ENCODE measurements at places on chromosomes 4 and X.
A peak's percentile ranks its signal among the peaks of the same experiment; 100 is the strongest.

DNA sequence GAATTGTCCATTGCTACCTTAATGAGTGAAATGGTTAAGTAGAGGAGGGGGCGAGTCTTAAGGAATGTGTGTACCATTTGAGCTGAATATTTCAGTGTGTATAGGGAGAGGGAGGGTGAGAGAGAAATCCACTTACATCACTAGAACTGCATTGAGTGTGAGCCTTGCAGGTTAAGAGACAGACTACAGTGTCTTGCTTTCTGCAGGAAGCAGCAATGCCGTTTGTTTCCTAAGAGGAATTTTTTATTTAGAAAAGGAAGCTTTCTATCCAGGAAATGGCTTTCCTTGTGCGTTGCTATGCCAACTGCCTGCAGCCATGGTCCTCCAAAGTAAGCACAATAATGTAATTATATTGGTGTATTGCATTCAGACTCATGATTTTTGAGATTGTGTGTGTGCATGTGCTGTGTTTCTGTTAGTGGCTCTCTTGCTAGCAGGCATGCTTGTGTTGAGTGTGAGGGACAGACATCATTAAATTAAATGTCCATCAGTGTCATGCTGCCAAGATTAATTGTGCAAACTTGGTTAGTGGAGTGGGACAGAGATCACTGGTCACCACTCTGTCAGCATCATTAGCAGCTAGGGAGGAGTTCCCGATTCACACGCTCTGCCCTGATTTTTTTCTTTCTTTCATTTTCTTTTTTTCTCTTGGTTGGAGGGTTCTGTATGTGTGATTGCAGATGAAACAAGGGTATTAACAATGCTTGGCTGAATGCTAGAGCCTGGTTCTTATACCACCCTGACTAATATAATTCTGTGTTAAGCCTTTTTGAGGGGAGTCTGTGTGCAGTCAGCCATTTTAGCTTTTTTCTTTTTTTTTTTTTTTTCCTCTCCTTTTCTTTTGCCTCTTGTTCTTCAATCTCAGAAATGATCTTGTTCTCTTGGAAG is 164.3 kb downstream of the RAPGEF2 start:
- no peak for DNase-seq

- peak; percentile 38 for DNase-seq
Measured at GRCh38 chr4:102612824-102613366, 111.7 kb downstream of the NFKB1 start.

DNA sequence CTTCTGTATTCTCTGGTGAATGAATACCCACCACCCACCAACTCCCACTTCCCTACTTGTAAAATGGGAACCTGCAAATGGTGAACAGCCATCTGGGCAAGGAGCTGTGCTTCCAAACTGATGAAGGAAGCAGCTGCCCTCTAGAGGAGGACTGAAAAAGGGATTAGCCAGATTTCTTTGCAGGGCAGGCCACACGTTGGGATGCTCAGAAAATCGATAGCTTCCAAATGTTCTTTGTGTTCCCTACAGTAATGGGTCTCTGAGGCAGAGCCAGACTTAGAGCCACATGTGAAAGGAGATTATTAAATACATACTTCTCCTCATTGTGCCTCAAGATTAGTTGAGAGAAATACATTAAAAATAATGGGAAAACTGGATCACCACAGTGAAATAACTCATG is 39.3 kb upstream of the LPAR4 start:
- no peak for DNase-seq

- DNase-seq: no peak
Measured at GRCh38 chr4:124480061-124480460, 232.5 kb downstream of the ANKRD50 start.

DNA sequence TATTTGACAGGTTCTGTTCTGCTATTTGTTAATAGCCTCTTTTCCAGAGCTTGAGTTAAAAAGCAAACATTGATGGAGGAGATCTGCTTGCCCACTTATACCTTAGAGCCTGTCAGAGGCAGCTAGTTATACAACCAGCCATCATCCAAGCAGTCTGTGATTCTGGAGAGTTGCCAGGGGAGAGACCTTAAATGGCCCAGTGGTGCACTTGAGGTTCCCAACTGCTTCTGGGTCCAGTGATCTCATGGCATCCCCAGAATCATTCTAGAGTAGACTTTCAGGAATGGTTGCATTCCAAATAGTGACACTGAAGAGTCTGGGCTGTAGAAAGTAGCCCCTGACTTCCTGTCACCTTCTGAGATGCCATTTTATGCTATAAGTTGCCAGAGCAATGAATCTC is 160.7 kb downstream of the FHIP1A start:
- DNase-seq: no peak

GRCh38 chr4:147778942-147779341 is 47.1 kb downstream of the ARHGAP10 start:
- DNase-seq: no peak

- no peak for DNase-seq
Measured at GRCh38 chr4:74369855-74370254, 4.9 kb downstream of the EREG start.

DNA sequence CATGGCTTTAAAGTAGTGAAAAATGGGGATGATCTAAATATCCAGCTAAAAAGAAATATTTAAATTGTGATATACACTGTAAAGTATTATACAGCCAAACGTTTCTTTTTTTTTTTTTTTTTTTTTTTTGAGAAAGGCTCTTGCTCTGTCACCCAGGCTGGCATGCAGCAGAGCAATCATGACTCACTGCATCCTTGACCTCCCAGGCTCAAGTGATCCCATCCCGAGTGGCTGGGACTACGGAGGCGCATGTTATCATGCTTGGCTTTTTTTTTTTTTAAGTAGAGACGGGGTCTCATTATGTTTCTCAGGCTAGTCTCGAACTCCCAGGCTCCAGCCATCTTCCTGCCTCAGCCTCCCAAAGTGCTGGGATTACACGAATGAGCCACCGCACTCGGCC is 17.1 kb downstream of the SMIM14 start:
- DNase-seq: no peak

DNA sequence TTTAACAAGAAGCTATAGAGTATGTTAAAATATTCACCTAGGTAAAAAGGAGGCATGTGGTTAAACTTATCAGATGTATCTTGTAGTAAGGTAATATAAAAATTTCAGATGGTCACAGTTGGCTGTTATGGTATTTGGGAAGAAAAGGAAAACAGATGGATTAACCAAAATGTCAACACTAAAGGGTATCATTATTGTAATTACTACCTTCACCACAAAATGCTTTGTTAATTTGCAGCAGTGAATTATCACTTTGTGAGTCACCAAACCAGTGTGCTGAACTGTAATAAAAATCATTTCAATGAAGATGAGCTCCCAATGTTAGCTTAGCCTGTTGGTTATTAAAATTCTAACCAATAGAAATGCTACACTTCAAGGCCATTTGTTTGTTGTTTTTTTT is 233.9 kb downstream of the RPA4 start:
- no peak for DNase-seq

- no peak for DNase-seq
Measured at GRCh38 chr4:1808851-1809753, 16.0 kb downstream of the FGFR3 start.

GRCh38 chr4:33052241-33052640 is 2332.1 kb downstream of the PCDH7 start:
- DNase-seq: no peak

DNA sequence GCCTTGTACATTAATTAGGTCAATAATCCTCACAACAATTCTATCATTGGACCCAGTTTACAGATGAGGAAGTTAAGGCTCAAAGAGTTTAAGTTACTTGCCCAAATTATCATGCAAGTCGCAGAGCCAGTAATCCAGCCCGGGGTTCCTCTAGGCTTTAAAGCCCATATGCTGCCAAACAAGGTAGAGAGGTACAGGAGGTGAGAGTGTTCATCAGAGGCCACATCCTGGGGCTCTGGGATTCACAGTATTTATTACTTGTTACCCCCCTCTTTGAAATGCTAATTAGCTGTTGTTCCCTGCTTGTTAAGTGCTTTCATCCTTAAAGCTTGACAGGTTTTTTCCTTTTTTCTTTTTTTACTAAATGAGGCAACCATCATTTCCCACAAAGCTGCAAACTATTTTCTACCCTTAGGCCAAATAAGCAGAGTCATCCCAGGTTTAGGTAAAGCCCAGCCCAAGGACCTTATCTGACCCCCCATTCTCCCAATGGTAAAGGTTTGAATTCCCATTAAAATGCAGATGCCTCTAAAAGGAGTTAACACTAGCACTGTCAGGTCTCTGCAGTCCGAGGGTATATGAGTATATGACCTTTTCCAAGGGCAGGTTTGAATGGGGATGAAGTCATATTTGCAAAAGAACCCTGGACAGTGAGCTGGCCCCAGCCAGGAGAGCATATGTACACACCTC is 150.3 kb downstream of the SOX3 start:
- DNase-seq: no peak

GRCh38 chr4:169070895-169071218 is 60.8 kb upstream of the CBR4 start:
- no peak for DNase-seq

Data from T-cell (primary cell).